ENCODE measurements at places on chromosomes 3 and 15. TPM values are rescaled to one million over a fixed set of nuclear protein-coding genes. Genes with fewer than 3 reads are reported as not detected.

The RPL15 gene
- 121 TPM for total RNA-seq

The PRRT3 gene
- total RNA-seq = 31.6 TPM

The CPEB1 gene
- total RNA-seq = 1.2 TPM

DNA sequence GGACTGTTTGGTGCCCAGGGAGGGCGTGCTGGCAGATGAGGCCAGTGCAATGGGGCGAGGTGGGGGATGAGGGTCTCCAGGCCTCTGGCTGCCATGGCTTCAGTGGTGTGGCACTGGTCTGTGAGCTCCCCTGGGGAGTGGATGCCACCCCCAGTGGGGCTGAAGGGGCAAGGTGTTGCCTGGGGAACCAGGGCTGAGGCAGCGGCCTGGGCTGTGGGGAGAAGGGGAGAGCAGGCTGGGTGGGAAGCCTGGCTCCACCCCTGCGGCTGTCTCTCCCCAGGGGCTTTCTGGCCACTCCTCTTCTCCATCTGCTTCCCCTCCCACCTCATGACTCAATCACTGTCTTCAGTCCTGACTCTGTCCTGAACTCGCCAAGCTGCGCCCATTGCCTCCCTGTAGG is 88.4 kb upstream of the TLE3 start:
- H3K4me3 ChIP-seq = no peak overlapping the region
- no peaks in the 10 kb centered on the region for H3K27me3 ChIP-seq
- H3K4me1 ChIP-seq = no peaks in the 10 kb centered on the region
- no peaks in the 10 kb centered on the region for H3K36me3 ChIP-seq
- no peak overlapping the region for H3K27ac ChIP-seq
- no peak for DNase-seq

- peaks cover 61% of the 10 kb centered on the region for H3K4me1 ChIP-seq
- H3K27me3 ChIP-seq = no peaks in the 10 kb centered on the region
- no peak overlapping the region for H3K27ac ChIP-seq
- no peak for DNase-seq
- H3K36me3 ChIP-seq = no peaks in the 10 kb centered on the region
Observed at GRCh38 chr15:64519897-64520296, 59.5 kb downstream of the ZNF609 start.

DNA sequence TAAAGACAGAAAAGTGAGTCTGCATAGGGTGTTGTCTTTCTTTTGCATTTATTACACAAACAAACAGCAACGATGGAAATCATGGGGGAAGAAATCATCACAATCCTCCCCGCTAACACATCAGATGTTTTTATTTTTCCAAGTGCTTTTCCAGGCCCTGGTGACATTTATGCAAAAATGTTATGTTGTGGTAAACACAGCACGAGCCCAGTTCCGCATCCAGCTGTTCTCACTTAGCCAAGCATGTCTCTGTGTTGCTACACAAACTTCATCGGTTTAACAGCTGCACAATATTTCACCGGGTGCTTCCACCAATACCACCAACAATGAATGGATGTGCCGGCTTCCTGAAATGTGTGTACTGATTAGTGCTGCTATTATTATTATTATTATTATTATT is 53.7 kb upstream of the ABHD17C start:
- no peak for DNase-seq
- no peaks in the 10 kb centered on the region for H3K4me1 ChIP-seq
- H3K27ac ChIP-seq = no peak overlapping the region
- no peak overlapping the region for H3K4me3 ChIP-seq
- H3K27me3 ChIP-seq = no peaks in the 10 kb centered on the region
